ENCODE measurements at places on chromosomes 6 and 20.

- DNase-seq: no peak
These were observed 233.6 kb downstream of the TPBG start for GRCh38 chr6:82597201-82597600.

- DNase-seq: no peak
These were observed 198.6 kb downstream of the ZDHHC14 start for GRCh38 chr6:157579467-157580031.

DNA sequence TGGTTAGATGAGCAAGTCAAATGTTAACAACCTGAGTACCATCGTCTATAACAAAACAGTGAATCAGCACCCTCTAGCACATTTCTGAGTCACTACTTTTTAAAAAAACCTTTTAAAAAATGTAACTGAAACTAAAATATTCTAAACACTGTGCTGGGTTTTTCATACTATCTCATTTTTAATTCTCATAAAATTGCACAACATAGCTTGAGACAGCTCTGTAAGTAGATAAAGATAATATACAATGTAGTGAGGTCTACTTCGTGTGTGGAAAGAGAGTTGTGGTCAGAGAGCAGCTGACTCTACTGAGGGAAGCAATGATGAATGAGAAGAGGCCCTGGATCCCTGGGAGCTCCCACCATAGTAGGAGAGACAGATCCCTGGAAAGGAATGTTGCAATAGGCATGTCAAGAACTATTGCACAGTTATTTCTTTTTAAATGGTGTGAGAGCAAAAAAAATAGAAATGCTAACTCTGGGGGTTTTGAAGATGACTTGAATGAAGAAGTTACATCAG is 13.6 kb upstream of the CALHM6 start:
- DNase-seq: peak; percentile 88

DNA sequence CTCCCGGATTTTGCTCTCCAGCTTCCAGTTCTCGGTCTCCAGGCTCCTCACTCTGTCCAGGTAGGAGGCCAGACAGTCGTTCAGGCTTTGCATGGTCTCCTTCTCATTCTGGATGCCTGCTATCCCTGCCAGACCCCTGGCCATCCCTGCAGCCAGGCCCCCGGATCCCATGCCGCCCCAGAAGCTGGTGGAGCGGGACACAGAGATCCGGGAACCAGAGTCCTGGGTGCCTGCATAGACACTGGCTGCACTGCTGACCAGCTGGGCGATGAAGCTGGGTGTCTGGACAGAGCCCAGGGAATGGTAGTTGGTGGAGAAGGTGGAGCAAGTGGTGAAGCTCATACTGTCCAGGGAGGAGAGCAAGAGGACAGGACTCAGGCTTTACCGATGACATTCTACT is 2.9 kb upstream of the CALHM6 start:
- no peak for DNase-seq

DNA sequence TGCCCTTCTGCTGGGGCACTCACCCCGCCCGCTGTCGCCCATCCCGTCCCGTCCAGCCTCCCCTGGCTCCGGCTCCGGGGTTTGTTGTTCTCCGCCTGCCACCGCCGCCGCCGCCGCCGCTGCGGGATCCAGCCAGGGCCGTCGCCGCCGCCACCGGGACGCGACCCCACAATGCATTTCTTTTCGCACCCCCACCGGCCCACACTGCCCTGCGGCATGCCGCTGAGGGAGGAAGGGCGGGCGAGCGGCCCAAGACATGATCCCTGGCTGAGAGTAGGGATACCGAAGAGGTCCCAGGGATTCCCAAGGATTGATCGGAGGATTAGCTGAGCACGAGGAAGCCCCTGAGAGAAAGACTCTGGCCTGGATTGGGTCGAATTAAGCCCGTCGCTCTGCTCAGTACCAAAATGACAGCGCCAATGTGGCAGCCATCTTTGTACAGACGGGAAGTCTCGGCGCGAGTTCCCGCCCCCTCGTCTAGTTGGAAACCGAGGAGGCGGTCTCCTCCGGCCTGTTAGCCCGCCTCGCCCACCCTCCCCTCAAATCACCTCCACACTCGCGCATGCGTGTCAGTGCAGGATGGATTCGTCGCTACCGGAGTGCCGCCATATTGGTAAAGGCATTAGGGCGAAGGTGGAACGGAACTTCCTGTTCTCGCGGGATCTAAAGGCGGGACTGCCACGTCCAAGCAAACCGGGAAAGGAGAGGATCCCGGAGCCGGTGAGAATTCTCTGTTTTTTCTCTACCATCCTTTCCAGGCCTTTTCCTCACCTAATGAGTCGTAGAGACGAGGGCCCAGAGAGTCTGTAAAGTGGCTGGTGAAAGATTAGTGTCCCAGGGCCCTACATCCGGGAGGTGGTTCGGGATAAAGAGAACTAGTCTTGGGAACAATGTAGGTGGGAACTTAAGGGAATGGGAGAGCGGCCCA is at the start of the genes RXRB and SLC39A7:
TSS of gene RXRB (minus strand) at position 447 of the 928 bp plus-strand sequence. CDS start at position 258, 189 bp downstream.
TSS of gene SLC39A7 (plus strand) at position 649 of the 928 bp plus-strand sequence. CDS start 379 bp downstream, outside the sequence.
- DNase-seq: peak; percentile 99

- DNase-seq: peak; percentile 38
These were observed 16.4 kb upstream of the KIFC1 start for GRCh38 chr6:33375143-33375671.

- DNase-seq: no peak
These were observed 262.1 kb downstream of the HACE1 start for GRCh38 chr6:104597541-104598050.

- no peak for DNase-seq
These were observed 21.0 kb downstream of the PNLDC1 start for GRCh38 chr6:159821122-159821521.

GRCh38 chr6:143965503-143966171 is 42.4 kb downstream of the PLAGL1 start:
- peak; percentile 90 for DNase-seq

DNA sequence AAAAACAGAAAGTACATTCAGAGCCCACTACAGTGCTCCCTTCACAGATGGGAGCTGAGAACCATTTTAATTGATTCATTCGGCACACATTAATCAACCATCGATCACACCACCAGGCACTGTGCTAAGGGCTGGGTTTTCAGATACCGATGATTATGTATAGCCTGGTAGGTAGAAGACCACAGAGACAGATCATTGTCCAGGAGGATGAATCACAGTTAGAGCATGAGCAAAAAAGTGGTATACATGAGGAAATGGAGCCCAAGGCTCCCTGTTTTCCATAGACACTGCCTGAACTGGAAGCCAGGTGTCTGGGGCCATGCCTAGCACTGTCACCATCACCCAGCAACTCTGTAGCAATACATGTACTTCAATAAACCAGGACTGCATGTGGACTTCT is 9.0 kb upstream of the PRDM1 start:
- no peak for DNase-seq

DNA sequence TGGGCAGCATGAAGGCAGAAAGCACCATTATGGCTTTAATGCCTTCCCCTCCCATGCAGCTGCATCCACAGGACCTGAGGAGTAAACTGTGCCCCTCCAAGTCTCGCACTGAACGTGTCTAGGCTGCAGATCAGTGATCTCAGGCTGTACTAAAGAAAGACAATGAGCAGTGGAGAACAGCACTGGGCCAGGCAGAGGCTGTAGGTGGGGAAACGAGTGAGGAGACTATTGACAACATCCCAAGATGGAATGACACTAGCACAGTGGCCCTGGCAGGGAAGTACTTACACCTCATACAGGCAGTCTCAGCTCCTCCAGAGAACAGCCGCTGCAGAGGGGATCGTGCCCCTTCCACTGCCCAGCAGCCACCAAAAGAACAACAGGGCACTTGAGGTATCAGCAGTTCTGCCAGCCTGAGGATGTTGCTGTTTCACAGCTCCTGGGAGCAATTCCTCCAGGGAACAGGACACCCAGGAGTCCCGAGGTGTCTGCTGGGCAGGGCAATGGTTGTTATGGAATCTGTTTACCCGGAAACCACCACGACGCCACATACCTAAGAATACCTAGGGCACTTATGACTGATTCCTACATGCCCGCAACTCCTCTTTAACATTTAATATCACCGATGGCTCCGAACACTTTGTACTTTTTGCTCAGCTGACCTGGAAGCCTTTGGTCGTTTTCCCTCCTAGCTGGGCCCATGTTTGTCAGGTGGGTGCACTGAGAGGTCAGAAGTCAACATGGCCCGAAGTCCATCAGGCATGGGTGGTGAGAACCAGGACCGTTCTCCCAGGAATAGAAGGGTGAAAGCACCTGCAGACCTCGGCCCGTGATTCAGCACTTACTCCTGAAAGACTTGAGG is 79.1 kb downstream of the SLC22A23 start:
- no peak for DNase-seq

DNA sequence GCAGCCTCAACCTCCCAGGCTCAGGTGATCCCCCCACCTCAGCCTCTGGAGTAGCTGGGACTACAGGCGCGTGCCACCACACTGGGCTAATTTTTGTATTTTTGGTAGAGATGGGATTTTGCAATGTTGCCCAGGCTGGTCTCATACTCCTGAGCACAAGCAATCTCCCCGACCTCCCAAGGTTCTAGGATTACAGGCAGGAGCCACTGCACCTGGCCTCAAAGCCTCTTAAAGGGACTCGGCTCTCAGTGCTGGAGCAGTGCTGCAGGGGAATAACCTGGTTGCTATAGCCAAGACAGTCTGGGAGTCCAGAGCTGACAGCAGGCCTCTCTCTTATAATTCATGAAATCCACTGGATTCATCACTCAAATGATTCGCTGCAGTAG is 17.0 kb downstream of the GHRH start:
- no peak for DNase-seq

- DNase-seq: peak; percentile 53
These were observed 144.2 kb downstream of the JARID2 start for GRCh38 chr6:15389765-15390723.

- no peak for DNase-seq
These were observed 10.4 kb upstream of the GUCA1A start for GRCh38 chr6:42162812-42163211.

DNA sequence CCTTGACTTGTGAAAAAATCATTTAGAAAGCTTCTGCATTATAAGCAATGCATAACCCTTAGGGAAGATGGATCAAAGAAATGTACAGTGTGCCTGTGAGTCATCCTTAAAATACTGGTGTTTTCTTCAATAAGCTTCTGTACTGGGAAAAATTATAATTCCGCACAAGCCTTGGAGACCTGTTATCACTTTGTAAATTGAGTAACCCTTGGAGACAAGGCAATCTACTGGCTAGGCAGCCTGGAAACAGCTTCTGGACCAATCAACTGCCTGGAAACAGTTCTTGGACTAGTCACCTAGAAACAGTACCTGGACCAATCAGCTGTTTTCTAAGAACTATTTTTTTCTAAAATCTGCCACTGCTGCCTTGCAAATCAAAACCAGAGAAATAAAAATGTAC is 25.8 kb upstream of the RNGTT start:
- no peak for DNase-seq

GRCh38 chr20:4711511-4711910 is 10.2 kb upstream of the PRND start:
- no peak for DNase-seq

- DNase-seq: peak; percentile 70
These were observed 4.5 kb downstream of the IYD start for GRCh38 chr6:150373260-150373701.

DNA sequence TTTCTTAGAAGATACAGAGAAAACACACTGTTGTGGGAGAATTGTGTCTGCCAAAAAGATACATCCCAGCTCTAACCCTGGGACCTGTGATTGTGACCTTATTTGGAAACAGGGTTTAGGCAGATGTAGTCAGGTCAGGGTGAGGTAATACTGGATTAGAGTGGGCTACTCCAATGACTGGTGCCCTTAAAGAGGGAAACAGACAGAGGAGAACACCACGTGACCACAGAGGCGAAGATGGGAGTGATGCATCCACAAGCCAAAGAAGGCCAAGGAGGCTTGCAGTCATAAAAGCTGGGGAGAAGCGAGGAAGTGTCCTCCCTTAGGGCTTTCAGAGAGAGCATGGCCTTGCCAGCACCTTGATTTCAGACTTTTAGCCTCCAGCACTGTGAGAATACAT is 35.6 kb downstream of the SLC52A3 start:
- no peak for DNase-seq

GRCh38 chr6:36075656-36076055 is 48.0 kb downstream of the MAPK14 start:
- DNase-seq: no peak

GRCh38 chr6:158376631-158377081 is 64.4 kb downstream of the TULP4 start:
- peak; percentile 90 for DNase-seq

DNA sequence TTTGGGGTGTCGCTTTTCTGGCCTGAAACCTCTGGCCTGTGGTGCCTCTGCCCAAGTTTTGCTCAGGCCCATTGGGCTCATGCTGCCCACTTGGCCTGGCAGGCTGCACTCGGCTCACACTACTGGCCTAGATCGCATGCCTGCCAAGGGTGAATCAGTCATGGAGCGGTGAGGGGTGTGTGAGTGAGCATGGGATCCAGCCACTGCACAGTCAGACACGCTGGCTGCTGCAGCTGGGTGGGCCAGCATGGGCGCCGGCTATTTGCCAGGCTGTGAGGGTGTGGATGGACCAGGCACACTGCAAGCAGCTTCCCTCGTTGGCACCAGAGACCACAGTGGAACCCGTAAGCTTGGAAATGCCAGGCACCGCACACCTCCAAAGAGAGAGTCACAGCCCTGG is 145.4 kb upstream of the CNR1 start:
- no peak for DNase-seq

DNA sequence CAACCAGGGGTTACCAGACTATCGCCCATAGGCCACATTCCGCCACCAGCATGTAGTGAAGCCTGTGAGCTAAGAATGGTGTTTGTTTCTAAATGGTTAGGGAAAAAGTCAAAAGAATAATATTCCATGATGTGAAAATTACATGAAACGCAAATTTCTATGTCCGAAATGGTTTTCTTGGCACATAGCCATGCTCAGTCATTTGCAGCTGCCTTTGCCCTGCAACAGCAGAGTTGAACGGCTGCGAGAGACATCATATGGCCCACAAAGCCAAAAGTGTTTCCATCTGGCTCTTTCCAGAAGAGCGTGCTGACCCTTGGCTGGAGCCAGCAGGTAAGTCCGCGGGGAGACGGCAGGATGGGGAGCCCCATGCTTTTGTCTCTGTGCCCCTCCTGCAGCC is 60.7 kb downstream of the FAM120B start:
- DNase-seq: no peak

- no peak for DNase-seq
These were observed 10.0 kb downstream of the MBOAT1 start for GRCh38 chr6:20202324-20202658.

GRCh38 chr6:5995949-5996713 is 10.6 kb downstream of the NRN1 start:
- peak; percentile 89 for DNase-seq

DNA sequence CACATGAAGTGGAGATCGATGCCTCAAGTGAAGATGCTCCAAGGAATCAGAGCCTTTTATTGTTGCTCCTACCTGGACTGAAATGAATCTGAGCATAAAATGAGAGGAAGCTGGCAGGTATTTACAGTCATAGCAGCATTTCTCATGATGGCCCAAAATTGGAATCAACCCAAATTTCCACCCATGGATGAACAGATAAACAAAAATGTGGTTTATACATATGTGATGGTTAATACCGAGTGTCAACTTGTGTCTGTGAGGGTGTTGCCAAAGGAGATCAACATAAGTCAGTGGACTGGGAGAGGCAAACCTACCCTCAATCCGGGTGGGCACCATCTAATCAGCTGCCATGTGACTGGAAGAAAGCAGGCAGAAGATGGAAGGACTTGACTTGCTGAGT is 178.2 kb downstream of the PTPRT start:
- DNase-seq: no peak

GRCh38 chr6:163432300-163432699 is 17.8 kb downstream of the QKI start:
- no peak for DNase-seq

Data from AG08395 (cell line).